ENCODE measurements at places on chromosomes 6 and 20.

DNA sequence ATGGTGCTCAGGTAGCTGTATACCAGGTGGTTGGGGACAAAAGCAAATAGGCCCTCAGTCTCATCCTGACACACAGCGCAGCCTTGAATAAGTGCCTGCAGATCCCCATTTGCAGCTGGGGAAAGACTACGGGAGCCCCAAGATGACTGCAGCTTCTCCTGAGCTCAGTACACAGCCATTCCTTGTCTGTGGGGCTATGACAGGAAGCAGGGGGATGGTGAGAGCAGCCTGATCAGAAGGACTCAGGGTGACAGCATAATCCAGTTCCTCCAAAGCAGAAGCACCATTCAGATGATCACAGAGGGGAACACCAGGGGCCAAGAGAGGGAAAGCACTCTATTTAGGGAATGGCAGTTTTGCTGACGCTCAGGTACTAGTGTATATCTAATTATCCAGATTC is 104.8 kb upstream of the MOCS1 start:
- DNase-seq = no peak

DNA sequence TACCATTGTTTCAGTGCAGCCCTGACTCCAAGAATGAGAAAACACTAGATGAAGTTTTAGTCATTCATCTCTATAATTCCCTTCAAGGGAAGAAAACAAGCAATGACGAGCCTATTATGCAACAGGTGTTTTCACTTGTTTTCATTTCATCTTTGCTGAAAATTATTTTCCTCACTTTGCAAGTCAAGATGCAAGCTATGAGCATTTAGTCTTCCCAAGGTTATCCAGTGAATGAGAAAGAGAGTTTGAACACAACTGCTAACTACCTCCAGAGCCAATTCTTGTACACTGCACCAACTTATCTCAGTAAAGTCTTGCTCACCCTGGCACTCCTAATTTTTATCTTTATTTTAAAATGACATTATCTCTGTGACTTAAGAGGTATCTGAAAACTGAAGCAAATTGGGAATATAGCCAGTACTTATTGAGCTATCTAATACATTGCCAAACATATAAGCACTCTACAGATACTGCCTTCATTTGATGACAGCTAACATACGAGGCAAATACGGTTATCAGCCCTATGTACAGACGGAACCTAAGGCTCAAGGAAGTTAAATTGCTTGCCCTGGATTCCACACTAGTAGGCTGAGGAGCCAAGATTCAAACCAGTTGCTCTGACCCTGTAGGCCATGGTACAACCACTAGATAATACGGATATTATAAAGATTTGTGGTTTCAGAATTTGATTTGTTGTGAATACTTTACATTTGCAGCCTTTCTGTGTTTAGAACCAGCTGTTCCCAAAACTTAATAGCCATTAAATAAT is 36.8 kb downstream of the MOXD1 start:
- DNase-seq = no peak

- DNase-seq = no peak
Observed at GRCh38 chr6:44556046-44556445, 168.5 kb downstream of the CDC5L start.

DNA sequence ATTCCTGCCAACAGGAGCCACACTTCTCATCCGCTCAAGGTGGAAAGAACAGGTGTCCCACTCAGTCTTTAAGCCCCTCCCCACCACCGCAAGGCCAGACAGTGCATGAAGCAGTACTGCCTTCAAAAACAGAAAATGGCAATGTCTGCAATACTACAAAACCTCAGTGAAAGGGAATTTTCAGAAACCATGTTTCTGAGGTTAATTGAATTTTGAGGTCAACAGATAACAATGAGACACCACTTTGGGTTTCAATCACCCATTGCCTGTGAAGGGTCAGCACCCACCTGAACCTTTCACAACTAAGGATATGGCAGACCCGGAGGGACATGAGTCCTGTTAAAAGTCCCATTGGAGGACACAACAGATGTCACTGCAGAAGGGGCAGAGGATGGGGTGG is 13.0 kb downstream of the ZC3H12D start:
- no peak for DNase-seq

DNA sequence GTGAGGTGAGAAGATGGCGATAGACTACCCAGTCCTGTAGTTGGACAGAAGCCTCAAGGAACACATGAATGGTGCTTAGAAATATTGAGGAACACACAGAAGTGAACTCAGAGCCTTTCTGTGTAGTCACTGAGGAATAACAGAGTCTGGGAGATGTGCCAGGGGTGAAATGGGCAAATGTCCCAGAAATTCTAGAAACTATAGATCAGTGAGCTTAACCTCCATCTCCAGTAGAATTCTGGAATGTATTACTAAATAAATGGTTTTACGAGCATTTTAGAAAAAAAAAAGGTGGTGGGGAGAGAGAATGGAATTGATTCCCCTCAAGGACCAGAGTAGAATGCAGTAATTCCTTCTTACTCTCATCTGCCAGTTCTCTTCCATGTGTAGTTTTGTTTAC is 380.0 kb downstream of the LMBRD1 start:
- no peak for DNase-seq

GRCh38 chr6:24140591-24140990 is 14.6 kb downstream of the NRSN1 start:
- no peak for DNase-seq

GRCh38 chr20:3652676-3653596 is 10.3 kb downstream of the GFRA4 start:
- DNase-seq = no peak

- DNase-seq = no peak
Observed at GRCh38 chr6:39843305-39844020, 51.3 kb downstream of the DAAM2 start.

GRCh38 chr6:84771756-84772356 is 7.5 kb upstream of the TBX18 start:
- no peak for DNase-seq

- DNase-seq = no peak
Observed at GRCh38 chr20:37885593-37886503, 17.1 kb upstream of the VSTM2L start.

GRCh38 chr6:150937132-150937906 is 71.8 kb downstream of the MTHFD1L start:
- no peak for DNase-seq

- no peak for DNase-seq
Observed at GRCh38 chr6:106381881-106382280, 21.4 kb downstream of the CRYBG1 start.

Data from activated T-helper 1 cell treated with anti-CD3 and anti-CD28 coated beads, Interleukin-2, amount 50 U/mL, for 16 hours (primary cell).